ENCODE measurements at places on chromosomes 2 and 18.

- no peak for DNase-seq
Observed at GRCh38 chr2:236237468-236238190, 26.6 kb downstream of the ASB18 start.

DNA sequence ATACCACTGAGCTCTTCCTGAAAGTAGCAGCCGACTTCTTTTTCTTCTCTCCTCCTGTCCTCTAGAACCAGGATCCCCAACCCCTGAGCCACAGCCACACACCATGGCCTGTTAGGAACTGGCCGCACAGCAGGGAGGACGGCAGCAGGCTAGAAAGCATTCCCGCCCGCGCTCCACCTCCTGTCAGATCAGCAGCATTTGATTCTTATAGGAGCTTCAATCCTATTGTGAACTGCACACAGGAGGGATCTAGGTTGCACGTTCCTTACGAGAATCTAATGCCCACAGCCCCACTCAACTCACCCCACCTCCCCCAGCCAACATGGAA, 179.1 kb upstream of the SH3BP4 start:
- no peak for DNase-seq

GRCh38 chr2:129376426-129377077, 602.9 kb upstream of the RAB6C start:
- DNase-seq = no peak

DNA sequence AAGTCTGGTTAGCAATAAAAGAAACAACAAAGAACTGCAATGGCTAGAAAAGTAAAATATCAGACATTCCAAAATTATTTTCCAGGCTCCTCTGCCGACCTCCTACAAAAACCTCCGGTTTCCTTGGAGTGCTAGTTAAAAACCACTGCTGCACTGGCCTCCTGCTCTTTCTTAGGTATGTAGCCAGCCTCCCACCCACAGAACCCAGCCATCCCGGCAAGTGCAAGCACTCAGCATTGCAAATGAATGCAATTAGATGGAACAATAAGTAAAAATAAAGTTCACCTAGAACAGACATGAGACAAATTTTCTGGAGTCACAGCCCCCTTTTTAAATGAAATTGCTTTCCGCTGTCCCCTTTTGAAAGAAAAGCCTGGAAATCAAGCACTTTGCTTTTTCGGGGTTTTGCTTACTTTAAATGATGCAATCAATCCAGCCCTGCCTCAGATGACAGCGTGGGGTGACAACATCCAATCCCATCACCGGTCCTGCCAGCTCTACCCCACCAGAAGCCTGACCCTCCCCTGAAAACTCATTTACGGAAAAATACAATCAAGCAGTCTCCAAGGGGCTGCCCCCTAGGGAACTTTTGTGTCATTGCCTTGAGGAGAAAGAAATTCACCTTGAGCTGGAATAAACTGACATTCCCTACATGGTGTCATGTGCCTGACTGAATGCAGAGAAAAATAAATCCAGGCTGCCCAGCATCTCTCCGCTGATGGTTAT, 199.8 kb downstream of the EPHA4 start:
- peak; percentile 27 for DNase-seq

DNA sequence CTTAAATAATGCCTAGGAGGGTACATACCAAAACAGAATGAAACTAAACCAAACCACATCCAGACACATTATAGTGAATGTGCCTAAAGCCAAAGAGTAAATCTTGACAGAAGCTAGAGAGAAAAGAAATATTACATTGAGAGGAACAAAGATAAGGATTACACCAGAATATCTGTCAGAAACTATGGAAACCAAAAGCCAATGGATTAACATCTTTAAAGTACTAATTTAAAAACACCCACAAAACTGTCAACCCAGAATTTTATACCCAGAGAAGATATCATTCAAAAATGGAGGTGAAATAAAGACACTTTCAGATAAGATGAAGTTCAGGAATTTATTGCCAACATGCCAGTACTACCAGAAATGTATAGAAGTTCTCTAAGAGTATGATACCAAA, 198.5 kb upstream of the ZEB2 start:
- DNase-seq = no peak

DNA sequence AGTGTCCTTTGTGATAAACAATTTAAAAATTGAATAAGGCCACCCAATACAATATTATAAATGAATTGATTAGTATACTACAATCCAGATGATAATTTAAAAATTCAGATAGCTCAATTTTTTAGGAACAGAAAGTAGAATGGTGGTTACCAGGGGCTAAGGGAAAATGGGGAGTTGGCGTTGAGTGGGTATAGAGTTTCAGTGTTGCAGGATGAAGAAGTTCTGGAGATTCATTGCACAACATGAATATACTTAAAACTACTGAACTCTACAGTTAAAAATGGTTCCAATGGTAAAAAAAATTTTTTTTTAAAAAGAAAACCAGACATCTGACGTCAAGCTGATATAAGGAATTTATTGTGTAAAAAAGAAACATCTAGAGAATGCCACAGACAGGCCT, 20.9 kb downstream of the SLC39A6 start:
- DNase-seq = no peak

- no peak for DNase-seq
Observed at GRCh38 chr2:216665242-216665641, 30.1 kb downstream of the IGFBP5 start.

GRCh38 chr18:46007165-46007564, 40.0 kb upstream of the EPG5 start:
- no peak for DNase-seq

DNA sequence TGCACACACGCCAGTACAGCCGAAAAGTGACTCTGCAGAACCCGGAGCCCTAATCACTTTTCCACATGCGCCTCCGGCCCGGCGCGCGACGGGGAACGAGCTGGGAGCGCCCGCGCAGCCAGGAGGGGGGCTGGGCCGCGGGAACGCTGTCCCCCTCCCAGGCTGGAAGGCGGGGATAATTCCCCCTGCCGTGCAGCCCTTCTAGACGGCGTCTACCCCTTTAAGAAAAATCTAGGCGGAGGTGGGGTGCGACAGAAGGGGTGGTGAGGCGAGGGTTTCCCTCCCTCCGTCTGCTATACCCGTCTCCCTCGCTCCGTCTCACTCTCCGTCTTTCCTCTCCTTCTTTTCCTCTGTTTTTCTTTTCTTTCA, 2.4 kb downstream of the CYP26B1 start:
- DNase-seq = peak; percentile 44

- no peak for DNase-seq
Observed at GRCh38 chr2:232549655-232550353, 553 bp downstream of the TIGD1 start.

DNA sequence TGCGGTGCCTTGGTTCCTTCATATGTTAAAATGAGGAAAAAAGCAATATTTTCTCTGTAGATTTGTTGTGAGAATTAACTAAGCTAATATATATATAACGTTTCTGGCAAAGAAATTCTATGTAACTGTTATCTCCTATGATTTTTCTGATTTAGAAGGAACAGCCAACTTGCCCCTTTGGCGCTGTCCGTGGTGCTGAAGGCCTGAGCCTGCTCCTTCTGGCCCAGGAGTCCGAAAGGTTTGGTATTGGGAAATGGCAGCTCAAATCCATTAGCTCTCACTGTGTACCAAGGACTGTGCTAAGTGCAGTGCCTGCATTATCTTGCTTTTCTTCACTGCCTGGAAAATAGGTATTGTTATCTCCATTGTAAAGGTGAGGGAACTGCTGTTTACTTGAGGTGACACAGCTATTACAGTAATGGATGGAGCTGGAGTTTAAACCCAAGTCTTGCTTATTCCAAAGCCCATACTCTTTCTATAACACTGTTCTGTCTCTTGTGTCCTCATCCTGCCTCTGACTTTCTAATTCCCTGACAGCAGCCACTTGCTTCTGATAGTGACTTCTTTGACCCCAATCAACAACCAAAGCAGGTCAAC, 52.2 kb downstream of the C1QL2 start:
- DNase-seq = peak; percentile 71

DNA sequence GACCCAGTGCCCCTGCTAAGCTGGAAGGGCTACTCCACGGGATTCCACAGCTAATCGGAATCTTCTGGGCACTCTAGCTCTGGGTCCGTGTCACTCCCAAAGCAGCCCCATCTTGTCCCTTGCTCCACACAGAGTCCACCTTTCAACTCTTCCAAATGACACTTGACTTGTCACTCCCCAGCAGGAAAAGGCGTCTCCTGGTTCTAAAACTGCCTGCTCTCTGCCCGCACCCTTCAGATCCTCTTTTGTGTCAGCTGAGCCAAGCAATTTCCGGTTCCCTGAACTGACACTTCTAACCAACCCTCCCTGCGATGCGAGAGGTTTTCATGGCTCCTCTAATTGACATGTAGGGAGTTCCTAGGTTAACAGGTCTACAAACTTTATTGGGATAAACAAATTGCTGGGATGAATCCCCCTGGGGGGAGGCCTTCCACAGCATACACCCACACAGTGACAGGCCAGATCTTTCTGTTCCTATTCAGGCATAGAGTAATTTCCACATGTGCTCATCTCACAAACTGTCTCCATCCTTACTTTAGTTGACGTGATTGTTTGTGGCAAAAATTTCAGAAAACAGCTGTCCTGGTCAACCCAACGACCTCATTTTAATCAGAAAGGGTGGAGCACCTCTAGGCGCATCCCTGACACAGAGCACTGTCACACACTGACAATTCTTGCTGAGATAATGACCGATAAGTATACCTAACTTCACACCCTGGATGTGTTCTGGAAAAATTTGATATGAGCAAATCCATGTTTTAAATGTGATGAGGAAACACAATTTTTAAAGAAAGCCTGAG, 104.9 kb downstream of the RBMS1 start:
- no peak for DNase-seq

DNA sequence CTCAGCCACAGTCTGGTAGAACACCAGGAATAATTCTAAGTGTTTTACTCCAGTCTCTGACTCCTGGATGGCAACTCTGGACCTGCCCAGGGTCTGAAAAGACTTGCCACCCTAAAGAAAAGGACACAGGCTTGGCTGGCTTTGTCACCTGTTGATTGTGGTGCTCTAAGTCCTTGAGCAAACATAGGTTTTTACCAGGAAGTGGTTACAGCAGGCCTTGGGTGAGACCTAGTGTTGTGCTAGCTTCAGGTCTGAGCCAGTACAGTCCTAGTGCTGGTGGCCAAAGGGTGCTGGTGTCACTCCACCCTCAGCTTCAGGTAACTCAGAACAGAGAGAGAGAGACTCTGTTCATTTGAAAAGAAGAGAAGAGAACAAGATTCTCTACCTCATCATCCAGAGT, 1239.4 kb upstream of the CRIM1 start:
- DNase-seq = no peak

GRCh38 chr2:191312163-191312562, 67.0 kb downstream of the MYO1B start:
- DNase-seq = no peak

- DNase-seq = no peak
Observed at GRCh38 chr2:238613610-238614009, 186.9 kb downstream of the ASB1 start.

DNA sequence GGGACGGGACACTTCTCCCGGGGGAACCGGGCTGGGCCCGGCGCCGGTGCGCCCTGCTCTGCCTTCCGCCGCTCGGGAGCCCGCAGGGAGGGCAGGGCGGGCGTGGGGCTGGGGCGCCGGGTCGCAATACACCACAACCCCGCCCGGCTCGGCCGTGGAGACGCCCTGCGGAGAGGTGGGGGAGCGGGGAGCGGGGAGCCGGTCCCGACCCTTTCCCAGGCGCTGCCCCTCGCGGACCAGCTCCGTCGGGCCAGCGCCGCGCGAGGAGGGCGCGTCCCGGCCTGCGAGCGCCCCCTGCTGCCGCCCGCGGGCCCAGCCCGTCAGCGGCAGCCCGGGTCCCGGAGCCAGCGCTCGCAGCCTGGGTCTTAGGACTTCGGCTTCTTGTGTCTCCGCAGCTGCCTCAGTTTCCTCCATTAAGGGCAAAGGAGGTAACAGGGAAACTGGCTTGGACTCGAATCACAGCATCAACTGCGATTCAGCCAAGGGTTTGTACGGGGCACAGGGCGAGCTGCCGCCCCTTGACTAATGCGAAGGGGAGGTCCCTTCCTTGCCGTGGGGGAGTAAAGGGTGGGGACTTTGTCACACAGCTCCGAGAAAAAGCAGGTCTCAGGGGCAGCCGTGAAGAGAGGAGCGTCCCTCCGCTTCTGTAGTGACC, 635 bp upstream of the ADRA2B start:
- DNase-seq = peak; percentile 64

Measured in neuronal stem cell (in vitro differentiated cells).